Left ventricle myocardium inferior (tissue), 1 donor: ENCODE measurements at places on chromosomes 1 and 21. TPM values are rescaled to one million over a fixed set of nuclear protein-coding genes. Genes with fewer than 3 reads are reported as not detected.

- DNase-seq = peak; percentile 29
Measured at GRCh38 chr1:205210756-205211168, 740 bp downstream of the DSTYK start.

DNA sequence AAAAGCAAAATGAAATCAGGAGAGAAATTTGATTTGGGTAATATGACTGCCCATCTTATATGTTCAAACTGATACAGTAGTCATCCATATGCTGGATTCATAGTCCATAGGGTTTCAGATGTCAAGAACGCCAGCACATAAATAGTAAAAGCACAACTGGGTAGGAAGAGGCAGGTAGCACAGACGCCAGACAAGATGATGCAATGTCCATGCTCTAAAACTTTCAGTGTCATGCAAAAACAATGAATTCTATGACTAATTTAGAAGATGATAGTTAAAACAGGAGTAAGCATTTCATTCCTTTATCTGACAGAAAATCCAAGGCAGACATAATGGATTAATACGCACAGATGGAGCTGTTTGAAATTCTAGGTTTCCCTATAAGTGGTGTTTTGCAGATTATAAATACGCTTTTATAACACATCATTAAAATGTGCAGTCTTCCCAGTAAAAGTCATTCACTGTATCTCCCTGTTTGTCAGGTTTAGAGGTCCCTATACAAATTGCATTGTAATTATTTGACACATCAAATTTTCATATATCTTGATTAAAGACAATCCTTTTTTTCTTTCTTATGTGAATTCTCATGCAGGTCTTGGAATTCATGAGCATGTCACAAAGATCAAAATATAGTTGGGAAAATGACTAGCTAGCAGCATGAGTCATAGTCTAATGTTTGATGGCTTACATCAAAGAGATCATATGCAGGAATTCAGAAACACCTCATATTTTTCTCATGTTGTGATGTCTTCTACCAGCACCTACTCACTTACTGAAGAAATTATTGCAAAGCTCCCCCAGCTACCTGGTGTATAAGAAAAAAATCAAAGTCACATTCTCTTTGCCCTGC is 139.9 kb downstream of the DSCAM start:
- DNase-seq = no peak

GRCh38 chr1:205382561-205382960 is 25.8 kb upstream of the KLHDC8A start:
- no peak for DNase-seq

- no peak for DNase-seq
Measured at GRCh38 chr1:40255231-40255630, 2.8 kb upstream of the ZMPSTE24 start.

DNA sequence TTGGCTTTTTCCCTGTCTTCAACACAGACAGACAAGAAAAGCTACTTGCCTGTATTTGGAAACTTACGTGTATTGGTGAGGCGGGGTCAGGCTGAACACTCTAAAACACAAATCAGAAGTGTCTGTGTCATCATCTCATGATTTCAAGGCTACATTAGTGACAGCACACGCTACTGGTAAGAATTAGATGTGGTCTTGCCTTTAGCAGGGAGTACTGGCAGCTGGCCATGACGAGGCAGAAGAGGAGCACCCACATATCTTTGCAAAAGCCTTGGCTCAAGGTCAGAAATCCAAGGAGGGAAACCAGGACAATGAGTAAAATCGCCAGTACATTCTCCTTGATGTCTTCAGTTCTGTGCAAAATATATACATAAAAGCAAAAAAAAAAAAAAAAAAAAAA is 77.7 kb downstream of the PCNX2 start:
- no peak for DNase-seq

- no peak for DNase-seq
Measured at GRCh38 chr1:183991756-183992155, 45.8 kb downstream of the COLGALT2 start.

DNA sequence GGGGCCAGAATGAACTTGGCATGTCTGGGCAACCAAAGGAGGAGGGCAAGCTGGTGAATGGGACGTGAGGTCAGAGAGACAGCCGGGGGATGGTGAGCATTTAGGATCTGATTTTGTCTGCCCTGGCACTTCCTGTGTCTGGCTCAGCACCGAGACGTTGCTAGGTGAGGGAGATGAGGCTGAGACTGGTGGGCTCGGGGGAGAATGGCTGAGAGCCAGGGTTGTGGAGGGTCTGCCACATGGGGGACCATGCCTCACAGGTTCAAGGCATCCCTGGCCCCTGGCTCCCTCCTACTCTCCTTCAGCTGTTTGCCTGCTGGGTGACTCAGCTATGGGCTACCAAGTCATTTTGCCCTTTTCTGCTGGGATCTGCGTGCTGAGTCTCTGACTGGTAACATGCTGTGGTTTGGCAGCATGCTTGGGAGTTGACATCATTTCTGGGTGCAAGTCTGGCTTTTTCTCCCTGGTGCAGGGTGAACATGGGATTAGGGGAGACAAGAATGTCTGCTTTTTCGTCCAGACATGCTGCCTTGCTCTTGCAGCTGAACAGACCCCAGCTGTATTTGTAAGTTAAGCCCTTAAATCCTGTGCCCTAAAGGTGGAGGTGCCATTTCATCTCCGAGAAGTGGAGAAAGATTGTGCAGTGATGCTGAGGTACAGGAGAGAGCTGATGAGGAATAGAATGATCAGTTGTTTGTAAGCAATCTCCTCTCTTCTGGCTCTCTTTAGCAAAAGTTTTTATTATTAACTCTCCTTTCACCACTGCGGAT is 17.6 kb downstream of the GALNT2 start:
- DNase-seq = no peak

DNA sequence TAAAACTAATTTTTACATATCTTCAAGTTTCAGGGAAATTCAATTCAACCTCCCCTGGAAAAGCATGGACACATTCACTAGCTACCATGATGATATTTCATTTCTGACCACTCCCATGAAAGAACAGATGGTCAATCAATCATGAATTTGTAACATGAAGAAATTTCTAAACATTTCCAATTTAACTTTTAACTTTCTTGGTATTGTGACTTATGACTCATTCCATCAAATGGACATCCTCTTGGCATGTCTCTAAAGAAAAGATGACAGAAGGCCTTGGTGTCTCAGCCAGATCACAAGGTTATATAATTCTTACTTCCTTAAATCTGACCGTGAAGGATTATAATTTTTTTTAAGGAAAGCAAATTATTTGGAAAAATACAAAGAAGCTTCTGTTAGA is 10.5 kb upstream of the MCOLN3 start:
- DNase-seq = no peak

LMO4 gene
- 35.1 TPM for total RNA-seq
